ENCODE measurements at places on chromosomes 5 and 9.
A peak's percentile ranks its signal among the peaks of the same experiment; 100 is the strongest.

DNA sequence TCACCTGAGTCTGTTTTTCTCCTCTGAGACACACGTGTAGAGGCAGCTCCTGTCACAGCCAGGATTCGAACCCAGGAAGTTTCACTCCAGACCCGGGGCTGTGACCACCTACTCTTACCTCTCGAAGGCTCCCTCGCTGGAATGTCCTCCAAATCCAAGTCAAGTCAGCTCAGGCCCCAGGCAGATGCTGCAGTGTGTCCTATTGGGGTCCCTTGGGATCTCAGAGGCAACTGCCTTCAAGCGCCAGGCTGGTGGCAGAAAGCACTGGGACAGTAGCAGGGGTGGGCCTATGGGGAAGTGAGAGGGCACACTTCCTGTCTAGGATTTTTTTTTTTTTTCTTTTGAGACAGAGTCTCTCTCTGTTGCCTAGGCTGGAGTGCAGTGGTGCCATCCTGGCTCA is 762 bp upstream of the ST6GALNAC4 start:
- H3K27me3 ChIP-seq: no peaks in the 10 kb centered on the region
- H3K36me3 ChIP-seq: peaks cover 3% of the 10 kb centered on the region
- peaks cover 43% of the 10 kb centered on the region for H3K4me1 ChIP-seq
- H3K4me3 ChIP-seq: peak overlapping the region; percentile 63
- peak; percentile 40 for DNase-seq

DNA sequence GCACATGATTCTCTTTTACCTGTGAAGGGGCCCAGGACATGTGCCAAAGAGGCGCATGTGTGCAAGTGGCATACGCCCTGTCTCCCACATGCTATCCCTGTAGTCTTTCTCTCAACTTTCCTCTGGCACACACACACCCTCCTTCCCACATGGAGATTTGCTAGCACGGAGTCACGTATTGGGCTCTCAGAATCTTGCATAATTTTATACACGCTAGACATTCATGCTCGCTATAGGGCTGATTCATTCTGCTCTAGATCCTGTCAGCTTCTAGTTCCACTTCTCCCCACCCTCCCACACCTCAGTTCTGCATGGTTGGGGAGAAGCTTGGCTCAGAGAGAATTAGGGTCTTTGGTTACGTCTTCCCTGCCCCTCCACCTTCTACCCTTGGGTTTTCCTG is 72.8 kb downstream of the CD180 start:
- H3K27ac ChIP-seq: no peak overlapping the region
- no peaks in the 10 kb centered on the region for H3K4me1 ChIP-seq
- no peak for DNase-seq
- H3K4me3 ChIP-seq: no peak overlapping the region
- H3K36me3 ChIP-seq: no peaks in the 10 kb centered on the region
- no peaks in the 10 kb centered on the region for H3K27me3 ChIP-seq

- H3K27ac ChIP-seq: peak overlapping the region; percentile 11
- DNase-seq: peak; percentile 26
- no peaks in the 10 kb centered on the region for H3K36me3 ChIP-seq
- no peaks in the 10 kb centered on the region for H3K27me3 ChIP-seq
Measured at GRCh38 chr5:170238456-170239196, 5.8 kb downstream of the C5orf58 start.

DNA sequence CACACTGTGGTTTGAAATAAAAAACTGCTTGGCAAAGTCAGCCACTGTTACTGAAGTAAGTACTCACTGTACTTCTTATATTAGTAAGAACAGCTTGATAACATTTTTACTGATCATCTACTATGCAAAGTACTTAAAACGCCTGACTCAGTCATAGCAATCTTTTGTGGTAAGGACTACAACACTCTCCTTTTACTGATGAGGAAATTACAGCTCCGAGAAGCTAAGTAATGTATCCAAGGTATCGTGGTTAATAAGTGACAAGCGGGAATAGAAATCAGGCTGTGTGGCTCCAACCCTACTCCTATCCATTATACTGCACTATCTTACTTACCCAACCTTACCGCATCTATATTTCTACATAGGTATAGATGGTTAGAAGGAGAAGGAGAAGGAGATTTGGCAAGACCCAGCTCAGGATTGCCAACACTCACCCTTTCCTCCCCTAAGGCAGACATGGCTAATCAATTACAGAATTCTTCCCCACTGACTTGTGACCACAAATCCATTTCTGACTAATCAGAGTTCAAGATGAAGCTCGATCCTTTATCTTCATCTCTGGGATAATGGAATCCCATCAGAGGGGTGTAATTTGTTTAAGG is 281.4 kb downstream of the SPOCK1 start:
- H3K27me3 ChIP-seq: no peaks in the 10 kb centered on the region
- no peak overlapping the region for H3K4me3 ChIP-seq
- no peak overlapping the region for H3K27ac ChIP-seq
- no peaks in the 10 kb centered on the region for H3K4me1 ChIP-seq
- DNase-seq: no peak

DNA sequence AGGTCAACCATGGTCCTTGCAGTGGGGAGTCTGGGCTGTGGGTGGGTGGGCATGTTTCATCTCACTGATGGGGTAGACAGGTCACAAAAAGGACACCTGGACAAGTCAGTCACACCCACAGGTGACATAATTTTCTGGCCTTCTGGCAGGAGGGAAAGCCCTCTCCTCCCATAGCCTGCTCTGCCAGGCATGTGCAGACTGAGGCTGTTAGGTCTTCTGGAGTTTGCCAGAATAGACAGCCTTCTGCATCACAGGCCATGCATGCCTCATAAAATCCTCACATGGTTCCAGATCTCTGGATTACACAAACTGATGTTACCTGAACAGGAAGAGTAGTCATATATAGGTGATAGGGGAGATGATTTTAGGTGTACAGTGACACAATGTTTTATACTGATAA is 49.1 kb downstream of the ARHGAP26 start:
- no peaks in the 10 kb centered on the region for H3K4me1 ChIP-seq
- no peak overlapping the region for H3K27ac ChIP-seq
- H3K4me3 ChIP-seq: no peak overlapping the region

GRCh38 chr5:61808091-61808490 is 476.0 kb downstream of the ZSWIM6 start:
- H3K4me1 ChIP-seq: no peaks in the 10 kb centered on the region
- no peaks in the 10 kb centered on the region for H3K27me3 ChIP-seq
- no peaks in the 10 kb centered on the region for H3K36me3 ChIP-seq
- no peak for DNase-seq
- no peak overlapping the region for H3K4me3 ChIP-seq
- no peak overlapping the region for H3K27ac ChIP-seq

GRCh38 chr9:134413890-134414623 is 87.8 kb downstream of the RXRA start:
- DNase-seq: no peak
- no peak overlapping the region for H3K27ac ChIP-seq
- H3K36me3 ChIP-seq: no peaks in the 10 kb centered on the region

- no peak overlapping the region for H3K27ac ChIP-seq
- H3K4me3 ChIP-seq: no peak overlapping the region
- H3K4me1 ChIP-seq: no peaks in the 10 kb centered on the region
- H3K36me3 ChIP-seq: no peaks in the 10 kb centered on the region
- DNase-seq: no peak
Measured at GRCh38 chr9:74718709-74719108, 169.0 kb downstream of the TRPM6 start.

DNA sequence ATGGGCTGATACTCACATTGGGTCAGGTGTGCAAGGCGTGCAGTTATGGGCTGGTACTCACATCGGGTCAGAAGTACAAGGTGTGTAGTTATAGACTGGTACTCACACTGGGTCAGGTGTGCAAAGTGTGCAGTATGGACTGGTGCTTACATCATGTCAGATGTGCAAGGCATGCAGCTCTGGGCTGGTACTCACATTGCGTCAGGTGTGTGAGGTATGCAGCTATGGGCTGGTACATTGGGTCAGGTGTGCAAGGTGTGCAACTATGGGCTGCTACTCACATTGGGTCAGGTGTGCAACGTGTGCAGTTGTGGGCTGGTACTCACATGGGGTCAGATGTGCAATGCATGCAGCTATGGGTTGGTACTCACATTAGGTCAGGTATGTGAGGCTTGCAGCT is 213.8 kb downstream of the SEMA5A start:
- no peak overlapping the region for H3K4me3 ChIP-seq
- no peak overlapping the region for H3K27ac ChIP-seq
- DNase-seq: no peak
- 0 out of 2 replicates have a peak, but pooled peaks cover 6% of the 10 kb centered on the region for H3K4me1 ChIP-seq
- no peaks in the 10 kb centered on the region for H3K27me3 ChIP-seq

GRCh38 chr9:108864446-108864845 is 2.4 kb downstream of the ACTL7A start:
- H3K36me3 ChIP-seq: no peaks in the 10 kb centered on the region
- H3K4me3 ChIP-seq: no peak overlapping the region
- DNase-seq: no peak
- no peaks in the 10 kb centered on the region for H3K27me3 ChIP-seq

GRCh38 chr5:146667633-146668272 is 151.8 kb upstream of the GPR151 start:
- DNase-seq: no peak
- H3K27ac ChIP-seq: no peak overlapping the region
- H3K27me3 ChIP-seq: no peaks in the 10 kb centered on the region
- H3K4me3 ChIP-seq: no peak overlapping the region

DNA sequence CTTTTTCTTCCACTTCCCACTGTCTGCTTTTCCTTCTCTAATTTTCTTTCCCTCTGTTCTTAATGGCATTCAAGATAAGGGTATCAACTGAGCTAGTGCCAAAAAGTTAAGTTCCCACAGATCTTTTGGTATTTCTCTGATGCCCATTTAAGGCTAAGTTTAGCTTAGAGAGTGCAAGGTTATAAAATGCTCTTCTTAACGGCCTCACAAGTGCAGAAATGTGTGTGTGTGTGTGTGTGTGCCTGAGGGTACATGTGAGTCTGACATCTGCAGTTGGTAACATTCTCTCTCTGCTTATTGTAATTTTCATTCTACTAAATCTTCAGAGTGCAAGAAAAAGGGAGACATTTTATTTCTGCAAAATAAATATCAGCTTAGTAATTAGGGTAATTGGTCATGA is 24.2 kb downstream of the FBN2 start:
- no peaks in the 10 kb centered on the region for H3K36me3 ChIP-seq
- H3K4me3 ChIP-seq: no peak overlapping the region
- H3K4me1 ChIP-seq: no peaks in the 10 kb centered on the region
- H3K27me3 ChIP-seq: no peaks in the 10 kb centered on the region
- H3K27ac ChIP-seq: no peak overlapping the region
- DNase-seq: no peak

GRCh38 chr9:111648066-111648465 is 13.3 kb upstream of the GNG10 start:
- no peak for DNase-seq
- H3K4me1 ChIP-seq: no peaks in the 10 kb centered on the region
- no peak overlapping the region for H3K4me3 ChIP-seq

- no peak for DNase-seq
- H3K36me3 ChIP-seq: no peaks in the 10 kb centered on the region
- no peak overlapping the region for H3K27ac ChIP-seq
- H3K4me3 ChIP-seq: no peak overlapping the region
- no peaks in the 10 kb centered on the region for H3K4me1 ChIP-seq
Measured at GRCh38 chr9:136667214-136667939, 4.7 kb downstream of the EGFL7 start.

DNA sequence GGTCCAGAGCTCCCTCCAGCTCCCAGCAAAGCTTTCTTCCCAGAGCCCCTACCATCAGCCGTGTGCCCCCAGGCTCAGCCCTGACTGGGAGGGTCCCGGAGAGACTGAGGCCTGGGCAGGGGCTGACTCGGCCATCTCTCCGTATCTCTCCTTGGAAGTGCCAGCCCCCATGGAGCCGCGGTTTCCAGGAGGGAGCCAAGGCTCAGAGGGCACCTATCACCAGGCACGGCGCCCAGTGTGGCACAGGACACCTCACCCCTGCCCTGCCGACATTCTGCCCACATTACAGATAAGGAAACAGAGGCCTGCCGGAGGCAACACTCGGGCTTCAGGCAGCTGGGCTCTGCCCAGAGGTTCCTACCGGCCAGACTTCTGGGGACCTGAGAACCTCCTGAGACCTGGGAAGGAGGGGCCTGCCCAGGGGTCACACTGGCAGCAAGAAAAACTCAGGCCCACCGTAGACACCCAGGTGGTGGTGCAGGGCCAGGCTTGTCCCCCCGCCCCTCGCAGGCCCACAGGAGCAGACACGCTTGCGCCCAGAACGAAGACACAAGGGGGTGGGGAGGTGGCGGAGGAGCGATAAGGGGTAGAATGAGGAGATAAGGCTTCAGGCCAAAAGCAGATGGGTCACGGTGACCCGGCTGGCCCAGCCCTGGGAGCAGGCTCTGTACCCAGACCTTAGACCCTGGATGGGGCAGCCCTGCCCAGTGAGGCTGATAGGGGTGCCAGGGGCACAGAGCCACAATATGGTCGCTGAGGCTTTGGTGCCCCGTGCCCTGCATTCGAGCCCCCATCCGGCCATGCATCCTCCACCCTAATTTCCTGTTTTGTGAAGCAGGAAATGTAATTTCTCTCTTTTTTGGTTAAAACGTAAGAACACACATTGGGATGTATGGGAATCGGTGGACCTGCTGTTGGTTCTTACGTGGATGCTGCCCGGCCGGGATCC is 11.8 kb downstream of the NR5A1 start:
- no peaks in the 10 kb centered on the region for H3K36me3 ChIP-seq
- peaks cover 90% of the 10 kb centered on the region for H3K27me3 ChIP-seq
- no peak for DNase-seq
- H3K27ac ChIP-seq: no peak overlapping the region
- no peaks in the 10 kb centered on the region for H3K4me1 ChIP-seq

- H3K27ac ChIP-seq: peak overlapping the region; percentile 93
- DNase-seq: peak; percentile 85
- H3K4me3 ChIP-seq: peak overlapping the region; percentile 89
- H3K4me1 ChIP-seq: peaks cover 20% of the 10 kb centered on the region
Measured at GRCh38 chr5:150411245-150411979, 1.3 kb downstream of the CD74 start.

DNA sequence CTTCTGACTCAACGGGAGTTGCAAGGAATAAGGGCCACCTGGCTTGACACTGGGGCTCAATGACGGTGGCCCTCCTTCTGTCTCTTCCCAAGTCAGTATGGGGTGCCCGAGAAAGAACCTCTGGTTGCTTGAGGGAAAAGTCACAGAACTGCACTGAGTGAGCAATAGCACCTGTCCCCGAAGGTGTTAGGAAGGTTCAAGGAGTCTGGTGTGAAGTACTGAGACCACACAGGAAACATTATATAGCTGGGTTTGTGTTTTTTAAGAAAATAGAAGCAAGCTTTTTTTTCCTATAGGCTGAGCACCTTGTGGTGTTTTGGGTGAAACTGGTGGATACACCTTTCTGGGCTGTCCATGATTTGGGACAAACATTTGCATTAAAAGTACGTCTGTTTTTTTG is 62.9 kb downstream of the SPIN1 start:
- H3K36me3 ChIP-seq: no peaks in the 10 kb centered on the region
- DNase-seq: no peak
- H3K27ac ChIP-seq: no peak overlapping the region
- no peak overlapping the region for H3K4me3 ChIP-seq

DNA sequence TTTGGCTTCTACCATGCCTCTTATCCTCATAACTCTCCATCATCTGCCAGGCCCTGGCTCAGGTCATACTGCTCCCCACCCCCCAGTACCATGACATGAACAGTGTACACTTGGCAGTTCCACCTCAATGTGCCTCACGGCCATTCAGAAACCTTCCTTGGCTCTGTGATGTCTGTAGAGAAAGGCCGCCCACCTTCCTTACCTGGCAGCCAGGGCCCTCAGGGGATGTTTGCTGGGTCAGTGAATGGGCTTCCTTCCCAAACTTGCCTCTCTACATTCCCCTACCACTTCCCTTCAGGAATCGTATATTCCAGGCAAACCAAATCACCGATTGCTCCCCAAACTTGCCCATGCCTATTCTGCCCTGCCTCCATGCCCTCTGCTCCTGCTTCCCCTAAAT is 101.1 kb downstream of the PSD2 start:
- H3K36me3 ChIP-seq: no peaks in the 10 kb centered on the region
- no peak overlapping the region for H3K27ac ChIP-seq
- H3K4me1 ChIP-seq: no peaks in the 10 kb centered on the region
- H3K27me3 ChIP-seq: no peaks in the 10 kb centered on the region
- no peak for DNase-seq
- H3K4me3 ChIP-seq: no peak overlapping the region

Measured in MM.1S (cell line).